ENCODE measurements at places on chromosomes 2 and 18.

DNA sequence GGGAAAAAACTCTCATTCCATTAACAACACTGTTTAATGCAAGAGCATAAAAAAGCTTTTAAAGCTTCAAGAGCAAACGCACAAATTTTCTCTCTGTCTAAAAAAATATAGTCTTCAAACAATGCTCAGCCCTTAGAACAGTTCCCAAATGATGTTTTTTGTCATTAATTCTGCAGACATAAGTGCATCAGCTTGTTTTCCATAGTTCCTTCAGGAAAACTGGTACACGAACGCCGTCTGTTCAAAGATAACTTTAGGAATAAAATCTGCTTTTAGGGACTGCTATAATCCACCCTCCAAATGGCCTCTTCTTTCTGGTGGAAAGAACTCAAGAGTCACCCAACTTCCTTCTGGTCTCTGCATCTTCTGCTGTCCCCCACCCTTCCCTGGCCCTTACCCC is 98.2 kb upstream of the SLC66A3 start:
- DNase-seq = no peak

- DNase-seq = no peak
These were observed 91.6 kb upstream of the TANK start for GRCh38 chr2:161068670-161069069.

DNA sequence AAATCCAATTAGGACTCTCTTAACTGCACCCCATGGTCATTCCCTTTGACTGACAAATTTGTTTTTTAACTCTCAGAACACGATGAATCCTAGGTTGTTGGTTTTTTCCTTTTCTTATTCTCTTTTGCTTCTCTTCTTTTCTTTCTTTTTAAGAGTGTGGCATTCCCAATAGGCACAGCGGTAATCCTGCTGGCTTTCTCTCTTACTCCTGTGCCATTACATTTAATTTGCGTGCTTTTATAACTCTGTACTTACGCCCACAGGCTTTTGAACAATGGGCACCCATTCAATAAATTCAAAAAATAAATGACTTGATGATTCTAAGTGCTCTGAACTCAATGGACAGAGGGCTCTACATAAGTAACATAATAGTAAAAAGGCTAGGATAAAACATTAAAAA is 189.0 kb upstream of the SMAD7 start:
- DNase-seq = no peak

- DNase-seq = no peak
These were observed 68.2 kb upstream of the NRP2 start for GRCh38 chr2:205613970-205614559.

Measured in right forelimb (tissue), 1 donor.